ENCODE measurements at places on chromosomes 12 and 14.

DNA sequence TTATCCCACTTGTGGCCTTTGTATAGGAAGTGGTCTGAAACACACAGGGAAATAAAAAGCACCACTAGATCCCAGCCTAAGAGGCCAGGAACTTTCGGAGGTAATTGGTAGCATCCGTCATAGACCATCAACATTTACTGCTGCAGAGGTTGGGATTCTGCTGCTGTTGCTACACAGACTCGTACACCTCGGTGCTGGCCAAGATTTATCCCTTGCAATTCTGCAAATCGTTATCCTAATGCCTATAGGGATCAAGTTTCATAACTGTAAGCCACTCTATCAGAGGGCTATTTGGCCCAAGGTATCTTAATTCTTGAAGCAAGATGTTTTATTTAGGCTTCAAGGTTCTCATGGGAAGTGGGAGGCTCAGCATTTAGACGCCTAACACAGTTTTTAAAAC lies 913.6 kb downstream of the GALC start:
- DNase-seq, result no peak

- DNase-seq, result no peak
Observed at GRCh38 chr14:69687606-69688298, 76.4 kb downstream of the SUSD6 start.

DNA sequence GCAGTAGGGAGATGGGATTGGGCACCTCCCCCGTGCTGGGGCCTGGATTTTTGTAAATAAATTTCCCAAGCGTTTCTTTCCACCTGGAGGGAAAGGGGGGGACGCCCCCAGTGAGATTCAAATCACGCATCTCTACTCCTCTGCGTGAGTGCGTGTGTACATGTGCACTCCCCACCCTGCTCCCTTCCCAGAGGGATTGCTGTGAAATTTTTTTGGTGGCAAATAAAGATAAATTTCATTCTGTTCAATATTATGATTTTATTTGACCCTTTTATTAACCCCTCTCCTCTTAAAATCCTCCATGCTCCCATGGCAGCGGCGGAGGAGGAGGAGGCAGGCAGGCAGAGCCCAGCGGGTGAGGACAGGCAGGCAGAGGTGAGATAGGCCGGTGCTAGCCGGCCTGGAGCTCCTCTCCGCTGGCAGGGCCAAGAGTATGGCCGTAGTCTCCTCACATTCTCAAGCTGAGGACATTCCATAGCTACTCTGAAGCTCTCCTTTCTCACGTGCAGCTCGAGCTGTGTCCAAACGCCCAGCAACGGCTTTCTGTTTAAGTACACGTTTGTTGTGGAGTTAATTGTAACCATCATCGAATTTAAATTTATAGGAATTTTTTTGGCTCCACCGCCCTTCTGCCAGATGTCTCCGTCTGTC lies 1.5 kb upstream of the HOTAIR start:
- DNase-seq, result no peak

DNA sequence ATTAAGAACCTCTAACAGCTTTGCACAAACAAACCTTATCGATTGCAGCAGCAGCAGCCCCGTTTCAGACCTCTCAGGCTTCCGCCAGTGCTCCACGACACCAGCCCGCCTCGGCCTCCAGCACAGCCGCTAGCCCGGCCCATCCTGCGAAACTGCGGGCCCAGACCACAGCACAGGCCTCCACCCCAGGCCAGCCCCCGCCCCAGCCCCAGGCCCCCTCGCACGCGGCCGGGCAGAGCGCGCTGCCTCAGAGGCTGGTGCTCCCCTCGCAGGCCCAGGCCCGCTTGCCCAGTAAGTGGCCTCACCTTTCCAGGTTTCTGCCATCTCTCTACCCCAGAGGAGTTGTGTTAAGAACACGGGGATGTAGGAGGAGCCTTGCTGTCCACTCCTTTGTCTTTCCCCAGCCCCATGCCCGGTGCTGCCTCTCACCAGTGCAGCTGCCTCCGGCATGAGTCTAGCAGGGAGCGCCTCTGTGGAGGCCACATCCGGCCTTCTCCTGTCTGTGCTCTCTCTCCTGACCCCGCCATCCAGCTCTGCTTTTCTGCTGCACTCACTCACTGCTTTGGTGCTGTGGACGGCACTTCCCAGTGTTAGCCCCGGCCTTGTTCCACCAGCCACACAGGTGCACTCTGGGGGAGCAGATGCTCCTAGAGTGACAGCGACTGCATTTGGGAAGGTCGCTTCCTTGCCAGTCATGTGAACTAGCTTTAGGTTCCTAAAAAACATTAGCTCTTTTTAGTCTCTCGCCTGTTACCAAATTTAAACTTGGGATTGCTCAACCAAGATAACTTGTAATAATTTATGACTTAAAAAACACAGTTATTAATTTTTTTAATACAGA lies 71.5 kb downstream of the EP400 start:
- no peak for DNase-seq

DNA sequence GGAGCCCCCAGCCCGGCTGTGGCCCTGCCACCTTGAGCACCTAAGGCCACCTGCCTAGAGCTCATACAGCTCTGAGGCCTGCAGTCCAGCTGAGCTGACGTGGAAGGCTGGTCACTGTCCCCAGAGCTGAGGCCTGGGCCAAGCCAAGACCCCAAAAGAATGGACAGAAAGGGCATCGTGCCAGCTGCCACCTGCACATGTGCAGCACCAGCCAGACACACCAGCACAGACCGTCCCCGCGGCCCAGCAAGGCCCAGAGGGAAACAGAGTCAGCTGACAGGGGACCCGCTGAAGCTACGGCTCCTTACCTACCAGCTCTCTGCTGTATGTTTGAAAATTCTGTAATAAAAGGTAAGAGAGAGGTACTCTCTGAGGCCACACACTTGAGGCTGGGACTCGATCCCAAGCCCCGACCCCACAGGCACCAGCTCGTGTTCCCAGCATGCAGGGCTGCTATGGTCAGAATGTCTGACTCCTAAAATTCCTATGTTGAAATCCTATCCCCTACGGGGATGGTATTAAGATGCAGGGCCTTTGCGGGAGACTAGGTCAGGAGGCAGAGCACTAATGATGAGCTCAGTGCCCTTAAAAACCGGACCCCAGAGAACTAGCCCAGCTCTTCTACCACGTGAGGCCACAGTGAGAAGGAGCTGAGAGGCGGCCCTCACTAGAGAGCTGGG lies 25.4 kb downstream of the BRF1 start:
- DNase-seq, result no peak

- DNase-seq, result no peak
Observed at GRCh38 chr12:132804426-132804861, 24.2 kb downstream of the GOLGA3 start.

GRCh38 chr12:116559162-116559935 lies at the start of gene MAP1LC3B2:
Gene MAP1LC3B2, plus strand, starts transcription at chr12:116559381. Its CDS starts 16,562 bp downstream, at chr12:116575943.
- DNase-seq, result peak; percentile 47

DNA sequence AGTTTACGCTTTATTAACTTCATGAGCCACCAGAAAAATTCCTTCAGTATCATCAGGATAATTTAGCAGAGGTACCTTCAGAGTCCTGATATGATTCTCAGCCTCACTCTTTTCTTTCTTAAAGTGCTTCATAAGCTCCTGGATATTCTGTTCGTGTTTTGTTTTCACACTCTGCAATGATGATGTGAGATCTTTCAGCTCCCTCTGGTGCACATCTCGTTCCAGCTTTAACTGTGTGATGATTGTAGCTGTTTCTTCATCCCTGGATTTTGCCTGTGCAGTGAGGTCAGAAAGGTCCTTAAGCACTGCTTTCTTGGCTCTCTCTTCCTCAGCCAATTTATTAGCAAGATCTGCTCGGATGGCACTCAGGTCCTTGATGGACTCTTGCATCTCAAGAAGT lies 156.7 kb downstream of the CEP128 start:
- DNase-seq, result no peak

GRCh38 chr12:126903027-126903876 lies 1363.7 kb upstream of the TMEM132C start:
- no peak for DNase-seq

DNA sequence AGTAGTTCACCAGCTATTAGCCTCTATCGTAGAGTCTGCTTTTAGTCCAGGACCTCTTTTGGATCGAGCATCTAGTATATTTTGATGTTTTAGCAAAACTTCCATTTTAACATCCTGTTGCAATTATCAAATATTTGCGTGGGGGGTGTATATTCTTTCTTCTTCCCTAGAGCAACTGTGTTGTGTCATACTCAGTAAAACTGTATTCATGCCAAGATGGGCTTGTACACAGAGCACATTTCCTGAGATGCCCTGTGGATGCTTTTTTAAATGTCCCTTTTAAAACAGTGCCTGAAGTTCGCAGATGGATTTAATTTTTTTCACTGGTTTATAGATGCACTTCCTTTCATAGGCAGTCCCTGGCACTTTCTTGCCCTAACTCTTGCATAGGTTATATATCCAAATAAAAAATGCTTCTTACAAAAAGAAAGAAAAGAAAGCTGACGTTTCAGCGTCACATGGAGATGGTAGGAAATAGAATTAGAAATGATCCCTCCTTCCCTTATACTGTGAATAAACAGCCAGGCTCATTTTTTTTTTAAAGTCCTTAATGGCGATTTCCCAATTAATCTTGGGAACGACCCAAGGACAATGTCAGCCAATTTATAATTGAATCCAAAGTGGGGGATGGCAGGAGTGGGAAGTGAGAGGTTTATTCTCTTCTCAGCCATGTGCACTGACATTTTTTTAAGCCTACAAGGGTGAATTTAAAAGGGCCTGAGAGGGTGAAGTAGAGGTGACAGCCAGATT lies 247.0 kb downstream of the SLC41A2 start:
- DNase-seq, result no peak

DNA sequence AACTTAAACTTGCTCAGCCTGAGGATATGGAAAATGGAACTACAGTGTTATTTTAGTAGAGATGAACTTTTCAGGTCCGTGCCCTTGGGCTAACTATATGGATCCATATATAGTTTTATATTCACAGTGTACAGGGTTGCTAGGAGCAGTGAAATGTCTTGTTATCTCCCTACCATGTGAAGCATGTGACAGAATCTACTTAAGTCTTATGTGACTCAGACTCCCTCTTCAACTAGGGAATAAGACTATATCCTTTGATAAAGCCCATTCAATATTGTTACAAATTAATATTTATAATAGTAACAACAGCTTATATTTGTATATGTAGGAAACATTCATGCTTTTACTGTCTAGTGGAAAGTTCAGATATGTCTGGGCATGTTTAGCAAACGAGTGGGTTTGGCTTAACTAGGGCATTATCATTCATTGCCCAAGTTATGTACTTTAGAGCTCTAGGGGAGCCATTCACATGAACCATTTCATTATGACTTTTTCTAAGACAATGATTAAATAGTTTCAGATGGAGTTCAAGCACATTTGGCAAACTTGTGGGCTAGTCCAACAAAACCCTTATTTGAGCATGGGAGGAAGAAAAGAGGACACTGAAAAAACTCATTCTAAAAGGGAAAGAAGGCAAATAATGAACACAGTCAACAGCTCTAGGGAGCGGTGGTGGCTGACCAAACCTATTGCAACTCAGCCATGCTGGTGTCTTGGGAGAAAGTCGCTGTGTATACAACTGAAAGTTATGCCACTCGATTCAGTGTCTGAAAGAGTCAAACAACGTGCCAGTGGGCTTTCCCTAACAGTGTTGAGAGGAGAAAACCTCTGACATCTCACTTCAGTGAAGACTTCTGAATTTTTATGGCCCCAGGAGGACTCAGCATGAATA lies 305.9 kb upstream of the G2E3 start:
- DNase-seq, result no peak

- no peak for DNase-seq
Observed at GRCh38 chr12:108584456-108585065, 13.3 kb downstream of the TMEM119 start.

DNA sequence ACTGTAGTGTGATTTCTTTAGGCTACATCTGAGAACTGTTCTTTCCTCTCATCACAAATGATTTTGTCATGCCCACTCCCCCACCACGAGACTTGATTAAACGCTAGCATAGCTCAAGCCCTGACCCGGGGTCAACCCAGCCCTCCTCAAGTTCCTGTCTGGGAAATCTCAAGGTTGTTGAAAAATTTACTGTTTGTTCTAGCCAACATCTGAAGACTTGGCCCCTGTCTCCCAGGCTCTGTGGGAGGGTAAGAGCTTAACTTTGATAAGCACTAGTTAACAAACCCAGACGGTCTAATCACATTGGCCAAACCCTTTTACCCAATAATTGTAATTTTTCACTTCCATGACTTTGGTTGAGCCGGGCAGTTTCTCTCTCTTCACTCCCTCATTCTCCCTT lies 86.2 kb upstream of the AMIGO2 start:
- DNase-seq, result no peak

GRCh38 chr12:25135531-25136154 lies 59.3 kb downstream of the DNAI7 start:
- DNase-seq, result no peak

GRCh38 chr12:115964626-115965025 lies 312.9 kb downstream of the MED13L start:
- no peak for DNase-seq

GRCh38 chr12:21483531-21483930 lies 17.9 kb downstream of the RECQL start:
- DNase-seq, result no peak

DNA sequence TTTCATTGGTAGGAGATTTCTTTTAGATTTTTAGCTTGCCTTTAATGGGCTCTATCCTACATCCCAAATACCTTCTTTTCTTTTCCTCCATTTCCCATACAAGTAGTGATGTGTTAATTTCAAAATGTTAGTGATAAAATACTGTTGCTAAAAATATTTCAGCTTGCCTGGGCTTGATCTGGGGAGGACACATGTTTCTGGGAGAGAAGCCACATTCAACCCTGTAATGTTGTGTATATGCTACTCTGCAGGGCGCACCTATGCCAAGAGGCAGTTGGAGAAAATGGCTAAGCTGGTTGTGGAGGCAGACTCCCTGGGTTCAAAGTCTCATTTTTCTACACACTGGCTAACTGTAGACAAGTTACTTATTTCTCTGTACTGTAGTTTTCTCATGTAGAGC lies 26.3 kb downstream of the FLRT2 start:
- DNase-seq, result no peak

GRCh38 chr14:101844219-101844618 lies 82.7 kb downstream of the PPP2R5C start:
- DNase-seq, result no peak

- DNase-seq, result no peak
Observed at GRCh38 chr12:14239935-14240872, 125.3 kb upstream of the ATF7IP start.

- DNase-seq, result no peak
Observed at GRCh38 chr14:100915560-100915959, 12.0 kb upstream of the RTL1 start.

DNA sequence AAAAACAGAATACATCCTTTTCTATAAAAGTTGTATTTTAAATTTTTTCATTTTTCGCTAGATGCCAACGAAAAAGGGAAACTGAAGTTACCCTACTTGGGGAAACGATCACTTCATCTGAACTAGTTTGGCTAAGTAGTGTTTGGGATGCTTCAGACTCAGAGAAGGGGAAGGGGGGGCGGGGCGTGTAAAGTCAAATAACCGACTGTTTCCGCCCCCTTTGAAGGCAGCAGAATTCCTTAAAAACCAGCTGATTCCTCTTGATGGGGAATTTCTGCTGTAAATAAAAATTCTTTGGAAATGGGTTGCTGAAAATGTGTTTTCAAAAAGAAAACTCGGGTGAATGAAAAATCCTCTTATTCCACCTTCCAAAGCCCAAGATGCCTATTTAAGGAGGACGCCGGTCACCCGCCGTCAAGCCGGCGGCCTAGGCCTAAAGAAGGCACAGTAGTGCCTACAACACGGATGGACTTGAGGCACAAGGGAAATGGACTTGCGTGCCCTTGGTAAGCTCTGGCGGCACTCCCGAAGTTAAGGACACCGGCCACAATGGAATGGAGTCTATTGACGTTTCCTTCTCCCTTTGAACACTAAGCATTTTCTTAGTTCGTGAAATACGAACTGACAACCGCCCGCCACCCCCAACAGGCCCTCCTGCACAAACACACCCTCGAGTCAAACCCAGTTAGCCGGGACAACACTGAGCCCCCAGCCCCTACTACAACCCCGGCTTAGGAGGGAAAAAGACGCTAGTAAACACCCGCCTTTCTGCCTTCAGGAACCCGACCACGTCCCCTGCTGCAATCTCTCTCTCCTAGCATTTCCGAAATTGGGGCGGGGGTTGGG lies 1.9 kb downstream of the ATXN2 start:
- no peak for DNase-seq
